ENCODE measurements at places on chromosomes 16 and 17. TPM values are rescaled to one million over a fixed set of nuclear protein-coding genes. Genes with fewer than 3 reads are reported as not detected.

SPN gene
- total RNA-seq, result 29.1 TPM

PYDC1 gene
- total RNA-seq, result not detected

PLLP gene
- 50.6 TPM for total RNA-seq

SOST gene
- total RNA-seq, result not detected

NECAB2 gene
- total RNA-seq, result 0.17 TPM

HSPB9 gene
- total RNA-seq, result not detected

ZPBP2 gene
- total RNA-seq, result not detected

KRT32 gene
- not detected for total RNA-seq

PAQR4 gene
- total RNA-seq, result 17.2 TPM

ACE gene
- 68.9 TPM for total RNA-seq

BRICD5 gene
- total RNA-seq, result 15.3 TPM

COPZ2 gene
- total RNA-seq, result 48.6 TPM

CD79B gene
- 2.7 TPM for total RNA-seq

GAS7 gene
- total RNA-seq, result 57.9 TPM

CNTNAP4 gene
- not detected for total RNA-seq

FBXW10 gene
- not detected for total RNA-seq

FOXN1 gene
- 0.18 TPM for total RNA-seq

KRTAP4-4 gene
- total RNA-seq, result not detected

ROGDI gene
- 19.3 TPM for total RNA-seq

VTN gene
- total RNA-seq, result 0.50 TPM

MAPT gene
- 1.9 TPM for total RNA-seq
